Activated CD4-positive, alpha-beta T cell treated with anti-CD3 and anti-CD28 coated beads, Interleukin-2, amount 10 ng/mL, durations not matched to agents 24 days and 14 days (primary cell): ENCODE measurements at places on chromosomes 5 and 9. TPM values are rescaled to one million over a fixed set of nuclear protein-coding genes. Genes with fewer than 3 reads are reported as not detected.

Gene SLIT3
- total RNA-seq = 0.75 and 1.1 TPM in 2 replicates

Gene SLC36A2
- not detected in 2 replicates for total RNA-seq

Gene RLN2
- total RNA-seq = 0.30 and 1.5 TPM in 2 replicates

Gene C9orf153
- total RNA-seq = 0.33 and 0.45 TPM in 2 replicates

Gene PAEP
- not detected in 2 replicates for total RNA-seq

Gene C5orf58
- total RNA-seq = not detected in 2 replicates

Gene PCDHGB5
- total RNA-seq = 0.43 and 0.47 TPM in 2 replicates

Gene SEMA6A
- 0.19 and 0.24 TPM in 2 replicates for total RNA-seq

Gene TXNDC8
- total RNA-seq = not detected in 2 replicates

Gene CPLANE1
- total RNA-seq = 7.6 and 7.8 TPM in 2 replicates

Gene ADAMTS6
- 0.73 and 0.89 TPM in 2 replicates for total RNA-seq

Gene SMIM33
- 0.37 and 0.38 TPM in 2 replicates for total RNA-seq

Gene PCDHGA9
- total RNA-seq = 0.33 and 0.44 TPM in 2 replicates

Gene TMEM252
- not detected in 2 replicates for total RNA-seq

Gene OTP
- total RNA-seq = not detected in 2 replicates

Gene PCDHGA5
- total RNA-seq = 0.19 and 0.51 TPM in 2 replicates

Gene FBXO4
- 16.8 and 19.9 TPM in 2 replicates for total RNA-seq
